Smooth muscle cell of bladder (primary cell): ENCODE measurements at places on chromosomes 11 and 22. TPM values are rescaled to one million over a fixed set of nuclear protein-coding genes. Genes with fewer than 3 reads are reported as not detected.

The HEPHL1 gene
- 0.14 TPM in 1 of 2 replicates, not detected in the other for total RNA-seq

The DMC1 gene
- total RNA-seq, result 2.7 and 3.1 TPM in 2 replicates

The SMTNL1 gene
- total RNA-seq, result not detected in 2 replicates

The OR8G1 gene
- total RNA-seq, result not detected in 2 replicates

The MEI1 gene
- total RNA-seq, result 0.46 and 1.1 TPM in 2 replicates

The LMO2 gene
- total RNA-seq, result 0.09 and 0.14 TPM in 2 replicates

The CABP7 gene
- not detected in 2 replicates for total RNA-seq

The MGAT3 gene
- total RNA-seq, result under 0.01 and 0.09 TPM in 2 replicates

The PLA2G3 gene
- total RNA-seq, result 0.57 TPM in 1 of 2 replicates, not detected in the other

The LARGE2 gene
- 0.09 TPM in 1 of 2 replicates, not detected in the other for total RNA-seq

The ASPHD2 gene
- 2.0 and 2.5 TPM in 2 replicates for total RNA-seq

The ISX gene
- total RNA-seq, result not detected in 2 replicates

The OR56B4 gene
- total RNA-seq, result not detected in 2 replicates

The SLC25A17 gene
- total RNA-seq, result 12.5 and 13.3 TPM in 2 replicates

The SCGB2A2 gene
- total RNA-seq, result not detected in 2 replicates

The OR51E1 gene
- total RNA-seq, result 0.09 TPM in 1 of 2 replicates, not detected in the other

The POTEH gene
- not detected in 2 replicates for total RNA-seq

The SMIM35 gene
- total RNA-seq, result not detected in 2 replicates
